Neural progenitor cell (in vitro differentiated cells): ENCODE measurements at places on chromosomes 4 and X. TPM values are rescaled to one million over a fixed set of nuclear protein-coding genes. Genes with fewer than 3 reads are reported as not detected.
A peak's percentile ranks its signal among the peaks of the same experiment; 100 is the strongest.

The TKTL1 gene
- total RNA-seq, result 0.22 TPM in 1 of 2 replicates, not detected in the other

The KIT gene
- 4.2 and 4.6 TPM in 2 replicates for total RNA-seq

The FAM241A gene
- 0.03 TPM in 1 of 2 replicates, not detected in the other for total RNA-seq

The STAP1 gene
- not detected in 2 replicates for total RNA-seq

The PTPN13 gene
- 183 and 244 TPM in 2 replicates for total RNA-seq

The SLC7A11 gene
- 7.0 and 9.6 TPM in 2 replicates for total RNA-seq

DNA sequence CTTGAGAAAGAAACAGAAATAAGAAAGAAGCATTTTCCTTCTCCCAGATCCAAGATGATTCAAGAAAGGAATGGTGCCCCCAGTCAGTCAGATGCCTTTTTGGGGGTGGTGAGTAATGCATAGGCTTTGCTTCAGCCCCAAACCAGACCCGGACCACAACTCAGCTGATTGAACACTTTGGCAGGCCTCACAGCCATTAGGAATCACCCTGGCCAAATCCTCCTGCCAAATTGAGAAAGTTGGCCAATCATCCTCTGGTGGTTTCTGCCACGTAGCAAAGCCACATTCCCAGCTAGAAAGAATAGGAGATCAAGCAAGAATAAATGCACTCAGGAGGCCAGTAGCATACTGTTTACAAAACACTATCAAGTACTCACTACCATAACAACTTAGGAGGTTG is 33.7 kb downstream of the FRMD7 start:
- no peaks in the 10 kb centered on the region for H3K4me1 ChIP-seq
- no peak overlapping the region for H3K4me3 ChIP-seq
- no peak overlapping the region for H3K27ac ChIP-seq
- no peaks in the 10 kb centered on the region for H3K36me3 ChIP-seq
- H3K27me3 ChIP-seq, result no peaks in the 10 kb centered on the region
- no peak for DNase-seq

DNA sequence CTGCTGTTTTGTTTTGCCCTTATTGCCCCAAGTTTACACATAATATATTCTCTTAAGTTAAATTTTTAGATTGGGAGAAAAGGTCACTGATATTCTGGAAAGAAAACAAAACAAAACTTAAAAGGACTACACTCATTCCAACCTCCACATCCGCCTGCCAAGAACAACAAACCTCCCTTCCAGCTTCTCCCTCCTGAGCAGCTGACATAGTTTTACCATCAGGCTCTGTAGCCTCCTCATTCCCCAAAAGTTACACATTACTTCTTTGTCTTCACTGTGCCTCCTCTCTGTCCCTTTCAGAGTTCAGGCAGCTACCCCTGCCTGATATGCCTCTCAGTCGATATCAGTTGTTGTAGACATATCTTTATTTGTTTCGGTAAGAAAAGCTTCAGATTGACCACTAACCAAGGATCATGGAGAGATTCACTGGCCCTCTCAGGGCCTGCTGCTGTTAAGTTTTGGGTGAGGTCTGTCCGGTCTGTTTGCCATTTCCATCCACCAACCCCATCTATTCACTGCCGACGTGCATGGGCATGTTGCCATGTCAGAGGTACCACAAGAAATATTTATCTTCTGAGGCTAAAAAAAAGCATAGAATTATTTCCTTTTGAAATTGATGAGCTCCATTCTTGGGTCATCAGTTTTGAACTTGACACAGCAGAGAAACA is 164.1 kb downstream of the GASK1B start:
- peaks cover 22% of the 10 kb centered on the region for H3K4me1 ChIP-seq
- H3K36me3 ChIP-seq, result no peaks in the 10 kb centered on the region
- no peak overlapping the region for H3K27ac ChIP-seq
- no peaks in the 10 kb centered on the region for H3K27me3 ChIP-seq
- DNase-seq, result no peak

DNA sequence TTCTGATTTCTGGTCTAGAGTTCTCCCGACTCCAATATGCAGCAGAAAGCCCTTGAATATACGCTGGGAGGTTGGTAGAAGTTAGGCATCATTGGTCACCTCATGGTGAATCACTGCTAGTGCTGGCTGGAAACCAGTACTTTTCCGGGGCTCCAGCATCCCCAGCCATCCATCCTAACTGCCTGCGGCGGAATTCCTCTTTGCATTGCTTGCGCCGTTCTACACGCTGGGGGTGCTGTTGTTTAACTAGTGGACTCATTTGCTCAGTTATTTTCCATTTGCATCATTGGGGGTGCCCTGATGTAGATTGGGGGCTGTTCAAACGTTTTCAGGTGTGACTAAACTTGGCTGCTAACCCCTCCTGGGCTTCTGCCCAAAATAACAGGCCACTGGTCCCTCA is 23.3 kb upstream of the GPR50 start:
- peak overlapping the region; percentile 34 for H3K4me3 ChIP-seq
- H3K4me1 ChIP-seq, result peaks cover 6% of the 10 kb centered on the region
- peaks cover 40% of the 10 kb centered on the region for H3K27me3 ChIP-seq
- no peaks in the 10 kb centered on the region for H3K36me3 ChIP-seq

DNA sequence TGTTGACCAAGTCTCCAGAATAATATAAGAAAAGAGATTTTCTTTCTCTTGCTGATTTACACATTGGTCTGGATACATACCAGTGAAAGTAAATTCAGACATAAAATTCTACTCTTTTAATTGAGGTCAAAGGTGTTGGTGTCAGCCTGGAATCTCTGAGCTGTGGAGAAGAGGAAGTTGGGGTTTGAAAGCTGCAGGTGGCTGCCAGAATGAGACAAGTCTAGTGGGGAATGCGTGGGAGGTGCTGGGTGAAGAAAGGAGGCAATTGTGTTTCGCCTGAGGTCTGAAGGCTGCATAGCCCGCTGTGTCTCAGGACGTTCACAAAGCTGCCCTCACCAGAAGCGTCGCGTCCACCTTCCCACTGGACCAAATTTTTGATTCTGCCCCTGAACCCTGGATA is 31.2 kb downstream of the PHEX start:
- H3K4me3 ChIP-seq, result no peak overlapping the region
- peak; percentile 5 for DNase-seq
- H3K27me3 ChIP-seq, result no peaks in the 10 kb centered on the region
- H3K36me3 ChIP-seq, result no peaks in the 10 kb centered on the region
- no peak overlapping the region for H3K27ac ChIP-seq

DNA sequence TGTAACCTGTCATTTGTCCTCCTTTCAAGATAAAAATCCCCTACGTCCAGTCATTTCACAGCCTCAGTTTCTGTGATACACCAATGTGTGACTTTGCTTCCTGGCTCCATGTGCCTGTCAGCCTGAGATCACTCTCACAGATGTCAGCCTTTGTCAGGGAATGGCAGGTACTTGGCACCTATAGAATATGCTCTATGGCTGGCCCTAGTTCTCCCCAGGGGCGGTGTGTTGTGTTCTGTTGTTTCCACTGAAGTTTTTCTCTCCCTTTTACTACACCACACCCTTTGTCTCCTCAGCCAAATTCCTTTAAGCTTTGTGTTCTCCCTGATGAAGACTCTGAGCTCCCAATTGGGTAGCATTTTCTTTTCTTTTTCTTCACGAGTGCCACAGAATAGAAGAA is 81.7 kb downstream of the ALPK1 start:
- peaks cover 22% of the 10 kb centered on the region for H3K27me3 ChIP-seq
- peak; percentile 78 for DNase-seq
- H3K27ac ChIP-seq, result peak overlapping the region; percentile 69
- H3K36me3 ChIP-seq, result no peaks in the 10 kb centered on the region
- H3K4me3 ChIP-seq, result peak overlapping the region; percentile 28

- no peak overlapping the region for H3K4me3 ChIP-seq
- DNase-seq, result no peak
- H3K27ac ChIP-seq, result no peak overlapping the region
- no peaks in the 10 kb centered on the region for H3K36me3 ChIP-seq
- H3K27me3 ChIP-seq, result no peaks in the 10 kb centered on the region
These were observed 358.9 kb downstream of the GPAT3 start for GRCh38 chr4:83894831-83895230.

DNA sequence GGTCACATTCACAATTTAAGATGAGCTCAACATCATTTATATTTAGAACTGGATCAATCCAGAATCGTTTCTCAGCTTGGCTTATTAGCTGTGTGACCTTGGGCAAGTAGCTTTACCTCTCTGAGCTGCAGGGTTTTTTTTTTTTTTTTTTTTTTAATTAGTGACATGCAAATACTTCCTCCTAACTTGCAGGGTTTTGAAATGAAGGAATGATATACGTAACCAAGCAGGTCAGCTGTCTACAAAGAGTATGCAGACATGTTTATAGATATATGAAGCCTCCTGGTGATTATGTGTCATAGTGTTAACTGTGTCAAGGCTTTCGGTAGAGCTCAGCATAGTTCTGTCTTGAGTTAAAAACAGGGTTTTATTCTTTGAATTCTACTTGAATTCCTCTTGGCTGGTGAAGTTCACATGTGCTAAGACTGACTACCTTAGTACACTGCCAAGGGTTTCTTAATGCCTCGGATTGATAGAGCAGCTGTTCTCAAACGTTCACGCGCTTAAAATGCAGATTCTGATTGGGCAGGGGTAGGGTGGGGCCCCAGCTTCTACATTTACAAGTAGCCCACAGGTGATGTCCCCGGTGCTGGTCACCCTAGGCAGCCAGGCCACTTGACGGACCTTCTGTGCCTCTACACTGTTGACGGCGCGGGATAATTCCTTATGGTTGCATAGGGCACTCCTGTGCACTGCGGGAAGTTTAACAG is 654 bp upstream of the STS start:
- peaks cover 3% of the 10 kb centered on the region for H3K4me1 ChIP-seq
- H3K27me3 ChIP-seq, result no peaks in the 10 kb centered on the region
- no peak overlapping the region for H3K27ac ChIP-seq
- DNase-seq, result no peak
- H3K4me3 ChIP-seq, result peak overlapping the region; percentile 55

GRCh38 chr4:89294573-89295269 is 12.9 kb downstream of the GPRIN3 start:
- H3K4me1 ChIP-seq, result no peaks in the 10 kb centered on the region
- no peaks in the 10 kb centered on the region for H3K36me3 ChIP-seq
- no peak overlapping the region for H3K27ac ChIP-seq

DNA sequence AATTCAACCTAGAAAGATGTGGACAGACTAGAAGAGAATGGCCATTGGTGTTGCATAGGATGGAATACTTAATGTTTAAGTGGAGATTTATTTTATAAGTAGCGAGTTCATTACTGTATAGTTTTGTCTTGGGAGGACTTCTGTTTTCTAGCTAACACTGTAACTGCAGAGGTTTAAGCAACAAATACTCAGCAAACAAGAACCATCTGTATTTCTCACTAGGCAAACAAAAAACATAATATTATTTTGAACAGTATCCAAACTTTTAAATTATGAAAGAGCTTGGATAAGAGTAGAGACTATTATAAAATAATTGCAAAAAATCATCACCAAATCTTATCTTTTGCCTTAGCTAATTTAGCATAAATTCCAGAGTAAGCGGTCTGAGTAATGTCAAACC is 121.1 kb downstream of the GLRA3 start:
- H3K4me1 ChIP-seq, result peaks cover under 1% of the 10 kb centered on the region
- DNase-seq, result no peak
- H3K36me3 ChIP-seq, result no peaks in the 10 kb centered on the region
- no peak overlapping the region for H3K27ac ChIP-seq

DNA sequence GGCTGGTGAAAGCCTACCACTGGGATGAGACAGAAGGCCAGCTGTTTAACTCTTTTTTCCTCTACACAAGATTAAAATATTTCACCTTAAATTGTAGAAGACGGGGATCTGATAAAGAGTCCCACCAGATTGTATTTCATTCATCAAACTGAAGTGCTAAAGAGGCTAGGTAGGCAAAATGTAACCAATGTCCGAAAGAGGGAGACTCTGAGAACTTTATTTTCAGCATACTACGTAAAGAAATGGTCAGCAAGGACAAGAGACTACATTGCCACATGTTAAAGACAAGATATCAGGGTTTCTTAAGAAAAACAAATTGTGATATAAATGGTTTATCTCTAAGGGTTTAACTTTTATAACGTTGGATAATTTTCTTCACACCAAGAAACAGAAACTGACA is 71.6 kb upstream of the INPP4B start:
- no peaks in the 10 kb centered on the region for H3K4me1 ChIP-seq
- H3K27ac ChIP-seq, result no peak overlapping the region

DNA sequence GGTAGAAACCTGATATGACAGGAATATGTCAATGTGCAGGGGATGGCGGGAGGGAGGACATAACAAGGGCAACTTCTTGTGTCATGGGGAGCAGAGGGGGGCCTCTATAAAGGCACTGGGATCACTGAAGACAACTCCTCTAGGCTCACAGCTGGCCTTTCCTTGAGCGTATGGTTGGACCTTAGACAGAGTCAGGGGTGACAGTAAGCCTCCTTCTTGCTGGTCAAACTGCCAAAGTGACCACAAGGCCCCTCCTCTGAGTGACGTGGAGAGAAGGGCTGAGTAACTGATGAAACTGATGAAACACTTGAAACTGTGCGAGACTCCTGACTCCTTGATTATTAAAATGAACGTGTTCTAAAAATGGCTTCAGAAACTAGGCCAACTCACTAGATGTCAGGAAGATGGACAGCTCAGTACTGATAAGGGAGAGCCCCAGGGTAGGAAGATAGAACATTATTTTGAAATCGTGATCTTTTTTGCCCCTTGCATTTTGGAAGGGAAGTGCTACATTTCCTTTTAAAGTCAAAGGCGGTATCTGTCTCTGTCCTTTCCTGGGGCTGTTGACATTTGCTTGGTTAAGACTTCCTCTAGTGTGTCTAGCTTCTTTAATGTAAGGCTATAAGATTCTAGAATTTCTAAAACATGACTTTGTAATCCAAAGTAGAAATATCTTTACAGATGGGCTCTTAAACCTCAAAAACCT is 1.6 kb downstream of the RAB33A start:
- no peaks in the 10 kb centered on the region for H3K36me3 ChIP-seq
- H3K27ac ChIP-seq, result no peak overlapping the region
- H3K4me1 ChIP-seq, result peaks cover 10% of the 10 kb centered on the region
- H3K27me3 ChIP-seq, result peaks cover 17% of the 10 kb centered on the region
- DNase-seq, result no peak

DNA sequence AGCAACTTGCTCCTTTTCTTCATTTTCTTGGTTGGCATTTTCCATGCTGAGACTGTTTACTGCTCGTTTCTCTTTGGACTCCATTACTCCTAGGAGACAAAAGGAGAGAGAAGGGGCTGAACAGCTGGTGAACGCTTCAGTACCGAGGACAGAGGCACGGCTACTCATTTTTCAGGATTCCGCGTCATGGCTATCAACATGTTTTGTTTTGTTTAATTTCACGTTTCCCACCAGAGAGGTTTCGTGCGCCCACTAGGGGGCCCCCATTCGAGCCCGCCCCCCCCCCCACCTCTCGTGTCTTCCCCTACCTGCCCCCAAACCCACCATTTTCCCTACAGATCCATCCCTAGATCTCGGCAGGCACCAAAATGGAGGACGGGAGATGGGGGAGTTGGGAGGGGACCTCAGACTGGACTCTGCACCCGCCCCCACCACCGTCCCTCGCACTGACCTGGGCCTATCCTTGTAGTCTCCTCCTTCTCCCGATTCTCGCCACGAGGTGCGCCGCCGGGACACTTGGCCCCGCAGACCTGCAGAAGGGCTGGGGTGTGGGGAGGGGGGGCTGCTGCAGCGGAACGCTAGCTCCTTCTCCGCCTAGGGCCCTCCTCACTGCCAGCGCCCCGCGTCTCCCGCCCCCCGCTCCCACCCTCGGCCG is 653 bp downstream of the BEX1 start:
- H3K4me3 ChIP-seq, result peak overlapping the region; percentile 61
- no peaks in the 10 kb centered on the region for H3K4me1 ChIP-seq
- peak; percentile 64 for DNase-seq
- no peak overlapping the region for H3K27ac ChIP-seq
